ENCODE measurements at places on chromosomes 7 and 10.

GRCh38 chr10:119665901-119666708, 14.9 kb downstream of the BAG3 start:
- DNase-seq, result no peak

- no peak for DNase-seq
Observed at GRCh38 chr7:82851121-82851520, 311.6 kb downstream of the PCLO start.

DNA sequence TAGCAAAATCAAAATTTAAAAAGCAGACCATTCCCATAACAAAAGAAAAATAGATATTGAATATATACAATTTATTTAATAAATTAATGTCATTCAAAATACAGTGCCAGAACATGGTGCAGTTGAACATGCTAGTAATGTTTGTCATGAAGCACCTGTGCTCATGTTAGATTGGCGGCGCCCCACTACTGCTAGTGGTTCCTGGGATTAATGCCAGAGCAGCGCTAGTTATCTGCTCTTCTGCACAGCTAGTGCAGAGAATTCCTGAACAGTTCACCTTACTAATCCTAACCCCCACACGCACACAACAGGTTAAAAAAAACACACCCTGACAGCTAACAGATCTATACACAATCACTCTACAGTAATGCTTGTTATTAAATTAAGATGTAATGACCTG, 23.4 kb downstream of the KBTBD2 start:
- no peak for DNase-seq

DNA sequence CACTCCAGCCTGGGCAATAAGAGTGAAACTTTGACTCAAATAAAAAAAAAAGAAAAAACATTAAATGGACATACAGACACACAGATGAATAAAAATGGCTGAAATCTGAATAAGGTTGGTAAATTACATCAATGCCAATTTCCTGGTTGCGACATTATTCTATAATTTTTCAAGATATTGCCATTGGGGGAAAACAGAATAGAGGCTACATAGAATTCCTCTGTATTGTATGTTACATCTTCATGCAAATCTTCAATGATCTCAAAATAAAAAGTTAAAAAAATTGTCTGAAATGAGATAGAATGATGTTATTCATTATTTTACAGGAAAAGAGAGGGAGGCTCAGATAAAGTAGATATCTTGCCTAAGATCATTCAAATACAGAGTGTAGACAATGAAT, 234.0 kb downstream of the SDHAF3 start:
- DNase-seq, result no peak

Data from NCI-H1930 (cell line).